Stimulated activated naive CD4-positive, alpha-beta T cell (primary cell): ENCODE measurements at places on chromosomes 6 and 20.

DNA sequence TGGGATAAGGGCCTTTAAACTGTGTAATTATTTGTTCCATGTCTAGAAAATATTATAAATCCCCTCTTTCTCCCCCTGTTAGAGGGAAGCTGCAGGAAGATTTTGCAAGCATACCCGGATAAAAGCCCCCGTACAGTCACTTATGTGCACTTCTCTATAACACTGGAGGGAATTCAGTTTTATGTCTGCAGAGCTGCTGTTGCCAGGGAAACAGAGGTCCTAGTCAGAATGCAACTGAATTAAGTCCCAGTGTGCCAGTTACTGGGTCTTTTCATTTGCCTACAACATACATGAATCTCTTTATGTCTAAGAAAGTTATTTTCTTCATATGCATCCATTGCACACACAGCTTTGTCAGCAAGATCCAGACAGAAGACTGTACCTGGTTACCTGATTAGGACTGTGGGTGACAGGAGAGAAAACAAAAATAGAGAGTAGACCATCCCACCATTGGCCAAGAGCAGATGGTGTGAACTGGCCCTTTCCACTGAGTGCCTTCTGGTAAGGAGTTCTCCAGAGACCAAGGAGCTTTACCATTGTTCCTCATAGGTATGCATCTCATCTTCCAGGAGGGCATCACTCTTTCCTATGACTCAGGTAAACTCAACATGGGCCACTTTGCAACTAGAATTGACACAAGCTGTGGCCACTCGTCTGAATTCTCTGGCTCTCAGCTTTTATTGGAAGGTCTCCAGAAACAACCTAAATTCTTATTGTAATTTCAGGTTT is 180.8 kb upstream of the PHACTR1 start:
- no peak for DNase-seq

DNA sequence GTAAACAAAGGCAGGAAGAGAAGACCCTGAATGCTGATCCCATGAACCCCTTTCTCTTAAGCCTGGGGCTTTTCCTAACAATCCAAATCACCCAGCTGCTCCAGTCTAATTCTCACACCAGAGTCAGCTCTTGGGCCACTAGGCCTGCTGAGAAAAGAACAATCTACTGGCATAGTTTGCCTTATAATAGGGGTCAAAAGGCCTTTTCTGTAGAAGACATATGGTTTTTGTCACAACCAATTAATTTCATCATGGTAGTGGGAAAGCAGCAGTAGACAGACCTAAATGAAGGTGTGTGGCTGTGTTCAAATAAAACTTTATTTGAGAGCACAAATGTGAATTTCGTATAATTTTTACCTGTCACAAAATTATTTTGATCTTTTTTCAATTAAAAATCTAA is 994.7 kb upstream of the EPHA7 start:
- DNase-seq, result no peak

DNA sequence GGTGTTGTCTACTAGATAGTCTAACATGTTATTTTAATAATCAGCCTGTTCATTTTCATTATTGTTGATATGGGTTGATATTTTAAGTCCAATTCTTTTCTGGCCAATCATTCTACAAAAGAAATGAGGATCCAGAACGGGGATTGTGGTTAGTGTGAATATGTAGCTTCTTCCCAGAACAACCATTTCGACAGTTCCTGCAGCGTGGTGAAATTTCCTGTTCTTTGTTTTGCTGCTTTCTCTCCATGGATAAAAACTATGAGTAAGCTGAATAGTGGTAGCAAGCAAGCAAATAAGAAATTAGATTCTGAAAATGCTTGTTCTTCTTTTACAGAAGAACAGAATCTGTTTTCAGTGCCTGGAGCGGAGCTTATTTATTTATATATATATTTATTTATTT is 65.5 kb upstream of the F13A1 start:
- DNase-seq, result no peak

- peak; percentile 50 for DNase-seq
These were observed 1.1 kb upstream of the TAF8 start for GRCh38 chr6:42049116-42049809.

DNA sequence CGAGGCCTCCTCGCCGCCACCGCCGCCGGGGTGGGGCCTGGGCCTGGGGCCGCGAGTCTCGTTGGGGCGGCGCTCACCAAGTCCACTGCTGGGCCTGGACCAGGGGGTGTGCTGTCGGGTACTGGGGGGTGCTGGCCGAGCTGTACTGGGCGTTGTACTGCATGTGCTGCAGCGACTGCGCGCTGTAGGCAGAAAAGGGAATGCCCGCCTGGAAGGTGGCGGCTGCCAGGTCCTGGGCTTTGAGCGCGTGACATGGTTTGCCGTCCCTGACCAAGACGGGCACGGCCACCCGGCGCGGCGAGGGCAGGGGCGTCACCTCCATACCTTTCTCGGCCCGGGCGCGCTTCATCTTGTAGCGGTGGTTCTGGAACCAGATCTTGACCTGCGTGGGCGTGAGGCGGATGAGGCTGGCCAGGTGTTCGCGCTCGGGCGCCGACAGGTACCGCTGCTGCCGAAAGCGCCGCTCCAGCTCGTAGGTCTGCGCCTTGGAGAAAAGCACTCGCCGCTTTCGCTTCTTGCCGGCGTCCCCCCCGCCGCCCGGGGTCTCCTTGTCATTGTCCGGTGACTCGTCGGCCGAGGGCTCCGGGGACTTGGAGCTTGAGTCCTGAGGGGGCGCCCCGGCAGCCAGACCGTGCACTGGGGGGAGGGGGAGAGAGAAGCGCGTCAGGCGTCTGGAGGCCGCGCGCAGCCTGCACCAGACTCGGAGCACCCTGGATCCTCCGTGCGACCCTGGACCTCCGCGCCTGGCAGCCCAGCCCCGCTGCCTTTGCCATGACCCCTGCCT is 1.8 kb downstream of the NKX2-2 start:
- DNase-seq, result no peak

- no peak for DNase-seq
These were observed 37.1 kb downstream of the DTD1 start for GRCh38 chr20:18624948-18625347.

- no peak for DNase-seq
These were observed 3.6 kb upstream of the ABHD12 start for GRCh38 chr20:25394276-25394675.

GRCh38 chr6:88145298-88145963 is 20.7 kb downstream of the CNR1 start:
- DNase-seq, result no peak

- DNase-seq, result no peak
These were observed 21.5 kb upstream of the ARHGAP18 start for GRCh38 chr6:129731428-129731827.

GRCh38 chr6:74063391-74063790 is 367.4 kb downstream of the CD109 start:
- no peak for DNase-seq

- DNase-seq, result no peak
These were observed 378 bp upstream of the LAMA2 start for GRCh38 chr6:128882560-128882959.

GRCh38 chr6:110542311-110543024 is 66.1 kb upstream of the SLC22A16 start:
- DNase-seq, result no peak

DNA sequence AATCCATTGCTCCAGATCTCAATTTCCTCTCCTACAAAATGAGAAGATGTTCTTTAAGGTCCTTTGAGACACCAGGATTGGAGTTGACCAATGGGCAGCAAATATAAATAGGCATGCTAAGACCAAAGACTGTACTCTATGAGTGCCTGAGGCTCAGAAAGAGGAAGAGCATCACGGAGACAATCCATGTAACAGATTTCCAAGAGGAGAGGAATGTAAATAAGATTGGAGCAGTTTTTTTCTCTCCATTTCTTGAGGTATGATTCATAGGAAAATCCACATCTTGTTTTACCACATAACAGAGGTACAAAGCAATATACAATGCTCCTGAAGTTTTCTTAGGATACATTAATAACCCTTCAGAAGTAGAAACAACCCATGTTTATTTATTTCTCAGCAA is 109.8 kb downstream of the UBE3D start:
- no peak for DNase-seq

- DNase-seq, result no peak
These were observed 16.4 kb downstream of the TOMM34 start for GRCh38 chr20:44943828-44944227.
